ENCODE measurements at places on chromosomes 6 and 20.

- DNase-seq = no peak
Measured at GRCh38 chr6:81756690-81757089, 4.2 kb upstream of the TENT5A start.

DNA sequence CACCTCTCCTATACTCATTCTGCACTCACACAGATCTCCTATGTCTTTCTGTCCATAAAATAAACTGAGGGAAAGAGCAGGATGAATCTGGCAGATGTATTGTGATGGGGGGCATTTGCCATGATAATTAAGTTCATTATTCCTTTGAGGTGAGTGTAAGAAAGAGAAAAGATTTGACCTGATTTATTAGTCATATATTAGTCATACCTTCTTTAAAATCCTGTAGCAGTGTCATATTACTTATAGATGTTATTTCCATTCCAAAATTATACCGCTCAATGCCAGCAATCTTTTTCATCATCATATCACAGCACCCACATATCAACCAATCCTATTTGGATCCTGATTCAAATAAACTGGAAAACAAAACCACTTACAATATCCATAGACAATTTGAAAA is 733.3 kb upstream of the SLC35B3 start:
- no peak for DNase-seq

DNA sequence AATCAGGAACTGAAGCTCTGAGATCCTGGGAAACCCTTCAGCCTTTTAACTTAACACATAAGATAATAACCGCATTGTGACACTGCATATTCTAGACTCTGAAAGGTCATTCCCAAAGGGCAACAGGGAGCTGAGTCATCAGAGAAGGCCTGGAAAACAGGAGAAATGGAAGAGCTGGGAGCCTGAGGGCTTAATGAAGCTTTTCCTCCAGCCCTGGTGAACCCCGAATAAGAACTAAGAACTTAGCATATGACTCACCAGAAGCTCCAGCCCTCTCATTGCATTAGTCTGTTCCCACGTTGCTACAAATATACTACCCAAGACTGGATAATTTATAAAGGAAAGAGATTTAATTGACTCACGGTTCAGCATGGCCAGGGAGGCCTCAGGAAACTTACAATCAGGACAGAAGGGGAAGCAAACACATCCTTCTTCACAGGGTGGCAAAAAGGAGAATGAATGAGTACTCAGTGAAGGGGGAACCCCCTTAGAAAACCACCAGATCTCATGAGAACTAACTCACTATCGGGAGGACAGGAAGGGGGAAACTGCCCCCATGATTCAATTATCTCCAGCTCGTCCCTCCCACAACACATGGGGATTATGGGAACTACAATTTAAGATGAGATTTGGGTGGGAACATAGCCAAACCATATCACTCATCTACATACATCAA is 648.5 kb downstream of the TFAP2A start:
- no peak for DNase-seq

GRCh38 chr20:60505423-60505822 is 547.2 kb downstream of the CDH26 start:
- no peak for DNase-seq

GRCh38 chr6:151058021-151058733 is 181.6 kb upstream of the AKAP12 start:
- no peak for DNase-seq

DNA sequence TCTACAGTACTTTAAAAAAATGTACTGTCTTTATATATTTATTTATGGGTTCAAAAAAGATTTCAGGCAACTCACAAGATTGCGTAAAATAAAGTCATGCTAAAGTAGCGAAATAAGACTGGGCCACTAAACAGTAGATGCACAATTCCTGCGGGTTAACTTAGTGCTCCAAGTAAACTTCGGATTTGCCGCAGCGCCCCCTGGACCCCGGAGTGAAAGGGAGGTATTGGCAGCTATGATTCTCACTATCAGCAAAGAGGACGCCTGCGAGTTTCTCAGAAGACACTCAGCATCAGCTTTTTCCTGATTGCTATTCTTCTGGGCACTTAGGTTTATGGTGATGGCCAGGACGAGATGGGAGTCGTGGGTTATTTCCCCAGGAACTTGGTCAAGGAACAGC is 1.4 kb downstream of the OTOR start:
- no peak for DNase-seq

- no peak for DNase-seq
Measured at GRCh38 chr20:588932-589672, 21.0 kb downstream of the TCF15 start.

DNA sequence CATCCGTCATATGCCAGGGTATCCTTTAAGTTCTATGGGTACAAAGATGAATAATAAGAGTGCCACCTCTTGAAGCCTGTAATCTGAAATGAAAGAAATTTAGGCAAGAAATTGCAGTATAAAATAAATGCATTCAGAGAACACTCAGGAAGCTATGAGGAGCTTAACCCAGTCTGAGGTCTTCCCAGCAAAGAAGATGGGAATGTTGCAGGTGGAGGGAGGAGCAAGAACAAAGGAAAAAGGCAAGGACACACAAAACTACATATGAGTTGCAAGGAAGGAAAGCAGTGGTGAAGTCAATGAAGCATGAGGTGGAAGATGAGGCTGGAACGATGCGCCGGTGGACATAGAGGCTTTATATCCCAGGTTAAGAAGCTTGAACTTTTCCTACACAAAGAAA is 67.0 kb upstream of the DST start:
- no peak for DNase-seq

- no peak for DNase-seq
Measured at GRCh38 chr6:135329851-135330803, 149.0 kb downstream of the MYB start.

DNA sequence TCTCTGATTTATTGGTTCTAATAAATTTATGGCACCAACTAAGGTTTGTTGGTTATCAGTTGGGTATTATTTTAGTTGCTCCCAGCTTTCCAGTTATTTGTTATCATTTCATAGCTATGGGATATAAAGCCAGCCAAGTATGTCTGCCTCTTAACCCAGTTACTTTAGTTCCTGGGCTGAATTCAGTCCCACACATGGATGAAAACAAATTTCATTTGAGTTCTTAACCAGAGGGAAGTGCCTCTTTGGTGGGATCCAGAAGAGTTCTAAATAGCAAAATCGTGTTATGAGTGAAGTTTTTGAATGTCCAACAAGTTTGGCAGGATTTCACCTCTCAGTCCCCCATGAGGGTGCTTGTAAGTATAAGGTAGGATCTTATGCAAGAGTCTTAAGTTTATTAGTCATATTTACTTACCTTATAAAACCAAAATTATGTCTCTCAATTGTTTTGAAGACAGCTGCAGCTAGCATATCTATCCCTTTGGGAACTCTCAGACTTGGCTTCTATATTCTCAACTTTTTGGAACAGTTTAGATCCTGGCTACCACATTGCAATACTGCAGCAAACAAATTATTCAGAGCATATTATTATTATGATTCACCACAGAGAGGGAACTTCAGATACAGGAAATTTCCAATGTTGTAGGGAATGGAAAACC is 683.6 kb downstream of the BCKDHB start:
- no peak for DNase-seq

GRCh38 chr20:46772901-46773300 is 63.5 kb downstream of the SLC2A10 start:
- DNase-seq = no peak

DNA sequence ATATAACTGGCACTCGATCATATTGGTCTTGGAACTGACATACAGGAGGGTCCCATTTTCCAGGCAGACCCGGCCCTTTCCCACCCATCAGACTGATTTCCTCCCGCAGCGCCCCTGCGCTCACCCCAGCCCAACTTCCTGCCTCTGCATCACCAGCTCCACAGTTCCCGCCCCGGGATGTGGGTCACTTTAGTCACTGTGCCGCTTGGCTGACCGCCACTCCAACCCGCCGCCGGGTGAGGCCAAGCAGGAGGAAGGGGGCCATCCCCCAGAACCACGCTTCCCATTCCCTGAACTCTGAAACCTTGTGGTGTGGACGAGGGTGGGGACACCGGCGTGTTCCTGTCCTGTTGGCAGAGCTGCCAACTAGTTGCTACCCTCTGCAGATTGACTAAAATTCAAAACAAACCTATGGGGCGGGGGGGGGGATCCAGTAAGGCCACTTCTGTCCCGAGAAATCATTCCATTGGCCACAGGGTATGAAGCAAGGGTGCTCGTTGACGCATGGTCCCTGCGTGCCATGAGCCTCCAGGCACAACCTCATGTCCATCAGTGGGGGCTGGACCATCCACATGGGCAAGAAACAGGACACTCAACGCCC is 12.3 kb downstream of the TGM2 start:
- peak; percentile 28 for DNase-seq

DNA sequence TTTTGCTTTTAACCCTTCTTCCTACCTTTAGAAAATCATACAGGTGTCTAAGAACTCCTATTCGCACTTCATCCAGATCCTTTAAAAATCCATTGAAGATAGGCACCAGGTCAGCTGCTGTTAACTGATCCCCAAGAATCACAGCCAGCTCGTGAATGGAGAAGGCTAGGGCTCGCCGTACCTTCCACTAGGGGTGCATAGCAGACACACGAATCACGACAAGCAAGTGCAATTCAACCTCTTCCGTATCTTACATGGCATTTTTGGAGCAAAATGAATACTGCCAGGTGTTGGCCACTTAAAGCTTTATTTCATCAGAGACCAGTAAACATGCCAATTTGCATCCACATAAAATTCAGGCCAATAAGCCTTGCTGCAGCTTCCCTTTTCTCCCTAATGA is 10.8 kb upstream of the ANKRD60 start:
- no peak for DNase-seq

- no peak for DNase-seq
Measured at GRCh38 chr20:33475381-33476152, 14.3 kb upstream of the CBFA2T2 start.

GRCh38 chr6:54876365-54876764 is 29.8 kb downstream of the FAM83B start:
- DNase-seq = no peak

- DNase-seq = no peak
Measured at GRCh38 chr6:111725446-111726112, 119.9 kb upstream of the TRAF3IP2 start.

DNA sequence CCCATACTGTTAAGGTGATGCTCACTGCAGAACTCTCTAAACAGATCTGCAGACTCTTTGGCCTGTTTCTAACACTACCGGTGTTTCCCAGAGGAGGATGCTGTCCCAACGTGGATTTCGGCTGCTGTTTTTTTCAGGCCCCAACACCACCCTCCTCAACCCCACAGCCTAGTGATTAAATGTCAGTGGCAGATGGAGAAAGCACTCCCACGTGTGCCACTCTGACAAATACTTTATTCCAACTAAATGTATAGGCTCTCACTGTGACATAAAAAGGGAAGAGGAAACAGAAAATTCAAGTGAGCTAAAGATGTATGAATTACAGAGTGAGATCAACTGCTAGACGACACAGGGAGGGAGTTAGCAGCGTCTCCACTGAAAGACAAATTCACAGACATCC is 3.6 kb downstream of the TBC1D20 start:
- DNase-seq = no peak

DNA sequence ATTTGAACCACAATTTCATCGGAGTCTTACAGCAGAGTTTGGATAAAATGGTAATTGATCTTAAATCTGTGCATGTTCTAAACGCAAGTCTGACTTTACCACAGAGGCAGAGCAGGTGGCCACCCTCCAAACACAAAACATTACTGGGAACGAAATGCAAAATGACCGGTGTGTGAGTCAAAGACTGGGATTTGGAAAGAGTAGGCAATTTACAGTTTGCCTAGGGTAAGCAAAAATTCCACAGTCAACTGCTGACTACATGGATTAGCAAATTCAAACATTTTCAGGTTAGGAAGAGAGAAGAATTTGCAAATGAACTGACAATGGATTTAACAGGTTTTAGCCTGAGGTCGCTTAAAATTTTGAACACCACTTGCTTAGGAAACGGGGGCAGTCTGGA is 444.4 kb downstream of the HDGFL1 start:
- no peak for DNase-seq
